Tibial nerve (tissue), 4 donors: ENCODE measurements at places on chromosomes 6 and 20.

DNA sequence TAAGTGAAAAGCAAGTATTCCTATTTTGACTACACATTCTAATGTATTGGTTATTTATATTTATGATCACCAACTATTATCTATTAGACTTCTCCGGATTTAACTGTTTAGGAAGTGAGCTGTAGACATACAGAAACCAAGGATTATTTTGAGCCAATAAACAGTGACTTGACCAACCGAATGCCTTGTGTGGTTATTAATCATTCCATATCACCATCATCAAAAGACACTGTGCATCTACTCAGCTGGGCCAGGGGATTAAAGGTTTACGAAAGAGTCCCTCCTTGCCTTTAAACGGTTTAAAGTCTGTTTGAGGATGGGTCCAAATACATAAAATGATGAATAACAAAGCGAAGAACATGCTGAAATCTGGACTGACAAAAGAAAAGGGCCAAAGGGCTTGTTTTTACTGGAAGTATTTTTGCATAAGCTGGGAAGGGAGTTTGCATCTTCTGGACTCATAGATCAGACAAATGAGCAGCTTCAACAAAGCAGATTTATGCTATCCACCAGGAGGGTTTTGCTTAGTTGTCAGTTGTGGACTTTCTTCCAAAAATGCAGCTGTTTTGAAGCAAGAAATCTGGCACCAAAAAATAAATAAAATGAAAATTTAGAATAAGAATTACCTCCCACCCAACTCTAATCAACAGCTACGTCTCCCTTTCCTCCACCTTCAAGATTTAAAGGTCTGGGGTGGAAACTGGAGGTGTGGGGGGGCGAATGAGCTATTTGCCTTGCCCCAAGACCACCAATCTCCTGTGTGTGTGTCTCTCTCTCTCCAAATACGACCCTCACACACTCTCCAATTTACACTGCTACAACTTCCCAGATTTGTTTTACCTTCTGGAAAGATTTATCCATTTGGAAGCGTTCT is 33.6 kb upstream of the ID4 start:
- H3K27me3 ChIP-seq, result no peaks in the 10 kb centered on the region
- H3K4me3 ChIP-seq, result peak overlapping the region; percentile 46
- peak overlapping the region; percentile 99 for H3K27ac ChIP-seq
- no peaks in the 10 kb centered on the region for H3K4me1 ChIP-seq
- no peaks in the 10 kb centered on the region for H3K36me3 ChIP-seq
- no peak for DNase-seq

GRCh38 chr6:153150752-153151440 is 19.8 kb upstream of the RGS17 start:
- no peak overlapping the region for H3K4me3 ChIP-seq
- H3K36me3 ChIP-seq, result no peaks in the 10 kb centered on the region
- H3K4me1 ChIP-seq, result no peaks in the 10 kb centered on the region

DNA sequence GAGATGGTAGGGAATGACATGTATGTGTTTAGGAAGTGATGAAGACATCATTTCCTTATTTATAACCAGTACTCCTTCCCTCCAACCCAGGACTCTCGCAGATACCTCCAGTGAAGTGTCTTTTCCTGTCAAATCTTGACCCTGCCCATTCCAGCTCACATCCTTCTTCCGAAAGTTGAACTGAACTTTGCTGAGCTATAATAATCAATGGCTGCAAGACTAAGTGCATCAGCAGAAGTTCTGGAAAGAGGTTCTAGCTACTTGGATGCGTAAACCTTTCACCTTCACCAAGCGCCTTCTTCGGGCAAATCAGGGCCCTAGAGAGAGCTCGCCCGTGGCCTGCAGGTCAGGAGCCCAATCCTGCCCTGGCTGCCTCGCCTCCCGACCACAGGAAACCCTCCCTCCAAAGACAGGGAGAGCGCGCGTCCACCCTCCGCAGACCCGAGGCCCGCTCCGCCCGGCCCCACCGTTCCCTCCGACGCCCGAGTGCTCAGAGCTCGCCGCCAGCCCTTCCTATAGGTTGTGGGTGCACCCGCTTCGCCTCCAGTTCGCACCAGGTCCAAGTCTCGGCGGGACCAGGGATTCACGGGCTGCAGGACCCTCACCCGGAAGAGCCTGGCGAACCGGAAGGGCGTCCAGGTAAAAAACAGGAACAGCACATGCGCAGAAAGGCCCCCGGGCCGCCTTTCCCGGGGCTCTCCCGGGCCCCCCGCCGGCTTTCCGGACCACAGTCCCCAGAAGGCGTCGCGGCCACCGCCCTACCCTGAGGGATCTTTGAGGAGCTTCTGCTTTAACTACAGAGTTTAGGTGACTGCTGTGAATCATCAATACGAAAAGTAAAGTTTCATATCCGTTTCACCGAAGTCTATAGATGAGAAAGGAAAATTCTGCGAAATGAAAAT is at the start of gene ZNF334:
TSS of gene ZNF334 (minus strand) at position 617 of the 902 bp plus-strand sequence. CDS start 1,457 bp downstream, outside the sequence.
- H3K4me3 ChIP-seq, result peak within 1 kb of the TSS; percentile 69
- no peaks in the 10 kb centered on the region for H3K4me1 ChIP-seq
- H3K27ac ChIP-seq, result peak within 1 kb of the TSS; percentile 72
- H3K36me3 ChIP-seq, result no peaks in the 10 kb centered on the region
- no peaks in the 10 kb centered on the region for H3K27me3 ChIP-seq

DNA sequence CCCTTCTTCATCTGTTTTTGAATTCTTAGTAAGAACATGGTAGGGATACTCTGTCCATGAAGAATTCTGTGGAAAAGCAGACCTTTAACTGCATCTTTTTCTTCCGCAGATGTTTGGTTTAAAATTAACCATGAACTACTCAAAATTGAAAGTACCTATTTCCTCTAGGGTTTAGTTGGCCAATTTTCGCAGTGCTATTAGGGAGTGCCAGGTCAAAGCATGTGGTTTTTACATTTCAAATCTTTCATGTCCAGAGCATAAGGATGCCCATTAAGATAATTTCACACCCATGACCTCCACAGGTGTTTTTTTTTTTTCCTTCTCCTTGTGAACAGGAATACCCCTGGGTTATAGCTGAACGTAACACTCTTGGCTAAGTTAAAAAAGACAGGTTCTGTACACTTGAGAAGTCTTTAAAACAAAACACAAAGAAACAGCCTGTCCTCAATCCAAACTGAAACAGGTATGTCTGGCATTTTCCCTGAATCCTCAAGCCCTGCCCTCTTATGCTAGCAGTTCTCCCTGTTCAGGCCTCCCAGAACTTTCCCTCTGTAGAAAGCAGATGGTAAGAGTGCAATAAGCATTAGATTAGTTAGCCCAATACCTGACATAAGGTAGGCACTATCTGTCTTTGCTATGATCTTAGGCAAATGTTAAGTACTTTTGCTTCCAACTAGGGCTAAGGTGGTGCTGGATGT is 67.1 kb downstream of the ELOVL5 start:
- H3K36me3 ChIP-seq, result peaks cover 17% of the 10 kb centered on the region
- H3K27ac ChIP-seq, result peak overlapping the region; percentile 56
- H3K27me3 ChIP-seq, result no peaks in the 10 kb centered on the region

GRCh38 chr6:52330470-52330869 is 31.5 kb upstream of the PAQR8 start:
- H3K27ac ChIP-seq, result no peak overlapping the region
- no peak overlapping the region for H3K4me3 ChIP-seq
- H3K36me3 ChIP-seq, result no peaks in the 10 kb centered on the region
- no peak for DNase-seq
- H3K27me3 ChIP-seq, result no peaks in the 10 kb centered on the region
- H3K4me1 ChIP-seq, result no peaks in the 10 kb centered on the region

GRCh38 chr6:22622351-22622750 is 53.0 kb downstream of the HDGFL1 start:
- no peak for DNase-seq
- no peaks in the 10 kb centered on the region for H3K4me1 ChIP-seq
- H3K27me3 ChIP-seq, result no peaks in the 10 kb centered on the region
- H3K27ac ChIP-seq, result no peak overlapping the region
- no peaks in the 10 kb centered on the region for H3K36me3 ChIP-seq
- no peak overlapping the region for H3K4me3 ChIP-seq

GRCh38 chr20:12047838-12048432 is 130.2 kb downstream of the BTBD3 start:
- no peaks in the 10 kb centered on the region for H3K36me3 ChIP-seq
- no peaks in the 10 kb centered on the region for H3K27me3 ChIP-seq
- no peak overlapping the region for H3K27ac ChIP-seq
- no peak for DNase-seq

DNA sequence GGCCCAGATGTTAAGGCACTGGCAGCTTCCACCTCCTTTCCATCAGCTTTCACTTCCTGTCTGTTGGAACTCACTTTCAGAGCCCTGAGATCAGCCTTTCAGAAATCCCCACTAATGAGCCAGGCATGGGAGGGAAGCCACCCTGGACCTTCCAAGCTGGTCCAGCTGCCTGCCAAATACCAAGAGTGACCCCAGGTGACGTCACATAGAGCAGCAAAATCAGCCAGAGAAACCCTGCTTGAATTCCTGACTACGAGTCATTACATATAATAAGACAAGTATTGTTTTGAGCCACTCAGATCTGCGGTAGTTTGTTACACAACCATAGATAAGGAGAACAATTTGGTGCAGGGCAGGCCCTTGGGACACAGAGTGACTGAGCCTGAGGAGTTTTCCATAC is 556.0 kb upstream of the JAG1 start:
- no peak overlapping the region for H3K4me3 ChIP-seq
- H3K36me3 ChIP-seq, result no peaks in the 10 kb centered on the region
- H3K27me3 ChIP-seq, result no peaks in the 10 kb centered on the region
- no peaks in the 10 kb centered on the region for H3K4me1 ChIP-seq

- no peaks in the 10 kb centered on the region for H3K36me3 ChIP-seq
- H3K27ac ChIP-seq, result no peak overlapping the region
- H3K27me3 ChIP-seq, result no peaks in the 10 kb centered on the region
- H3K4me1 ChIP-seq, result peaks cover 6% of the 10 kb centered on the region
- no peak for DNase-seq
- no peak overlapping the region for H3K4me3 ChIP-seq
Observed at GRCh38 chr20:3730803-3731672, 1.4 kb upstream of the HSPA12B start.

DNA sequence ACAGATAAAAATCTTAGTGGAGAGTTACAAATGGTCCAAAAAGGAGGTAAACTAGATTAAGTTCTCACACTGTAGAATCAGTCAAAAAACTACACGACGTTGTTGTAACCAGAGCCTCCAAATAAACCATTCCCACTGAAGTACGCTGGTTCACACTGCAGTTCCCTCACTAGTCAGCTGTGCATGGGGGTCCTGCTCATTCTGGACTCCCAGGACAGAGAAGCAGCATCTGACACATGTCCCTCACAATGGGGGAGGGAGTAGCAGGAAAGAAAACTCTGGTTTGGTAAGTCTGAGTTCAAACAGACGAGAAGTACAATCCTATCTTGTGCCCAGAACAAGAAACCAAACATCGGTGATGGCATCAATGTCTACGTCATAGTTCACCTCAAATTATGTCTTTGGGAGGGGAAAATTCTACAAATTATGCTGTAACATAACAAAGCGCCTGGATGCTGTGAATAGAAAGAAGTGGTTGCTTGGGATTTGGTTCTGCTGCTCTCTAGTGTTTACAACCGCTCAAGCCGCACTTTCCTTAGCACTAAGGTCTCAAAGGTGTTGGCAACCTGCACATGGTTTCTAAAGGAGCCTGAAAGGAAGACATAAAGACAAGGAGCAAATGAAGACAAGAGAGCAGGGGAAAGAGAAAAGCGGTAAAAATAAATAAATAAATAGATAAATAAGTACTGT is 208.0 kb downstream of the GMDS start:
- H3K27me3 ChIP-seq, result no peaks in the 10 kb centered on the region
- H3K4me3 ChIP-seq, result no peak overlapping the region
- H3K4me1 ChIP-seq, result no peaks in the 10 kb centered on the region
- H3K36me3 ChIP-seq, result no peaks in the 10 kb centered on the region
- H3K27ac ChIP-seq, result no peak overlapping the region

DNA sequence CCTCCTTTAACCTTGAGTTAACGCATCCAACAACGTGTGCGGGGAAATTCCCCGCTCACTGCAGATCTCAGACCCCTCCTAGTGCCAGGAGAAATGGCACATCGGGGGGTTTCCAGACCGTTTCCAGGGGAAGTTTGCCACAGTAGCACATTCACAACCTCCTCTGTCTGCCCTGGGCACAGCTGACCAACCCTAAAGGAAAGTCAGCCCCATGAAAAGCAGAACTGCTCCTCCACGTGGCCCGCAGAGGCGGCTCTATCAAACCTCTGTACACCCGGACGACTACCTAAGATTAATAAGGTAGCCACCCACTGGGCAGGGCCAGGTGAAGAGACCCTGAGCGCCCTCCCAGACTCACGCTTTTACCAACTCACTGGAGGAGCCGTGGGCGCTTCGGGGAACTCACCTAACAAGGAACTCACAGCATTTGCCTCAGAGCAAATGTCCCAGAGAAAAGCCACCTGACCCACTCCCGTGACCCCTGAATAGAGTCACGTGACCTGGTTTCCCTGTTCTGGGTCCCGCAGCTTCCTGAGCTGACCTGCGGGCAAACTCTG is 93.1 kb downstream of the PRND start:
- H3K4me1 ChIP-seq, result peaks cover 22% of the 10 kb centered on the region
- peak overlapping the region; percentile 79 for H3K27ac ChIP-seq
- no peaks in the 10 kb centered on the region for H3K27me3 ChIP-seq
- no peaks in the 10 kb centered on the region for H3K36me3 ChIP-seq
- no peak for DNase-seq
- H3K4me3 ChIP-seq, result peak overlapping the region; percentile 39

GRCh38 chr6:10180138-10181074 is 234.5 kb downstream of the TFAP2A start:
- H3K36me3 ChIP-seq, result no peaks in the 10 kb centered on the region
- DNase-seq, result no peak
- H3K27ac ChIP-seq, result no peak overlapping the region

DNA sequence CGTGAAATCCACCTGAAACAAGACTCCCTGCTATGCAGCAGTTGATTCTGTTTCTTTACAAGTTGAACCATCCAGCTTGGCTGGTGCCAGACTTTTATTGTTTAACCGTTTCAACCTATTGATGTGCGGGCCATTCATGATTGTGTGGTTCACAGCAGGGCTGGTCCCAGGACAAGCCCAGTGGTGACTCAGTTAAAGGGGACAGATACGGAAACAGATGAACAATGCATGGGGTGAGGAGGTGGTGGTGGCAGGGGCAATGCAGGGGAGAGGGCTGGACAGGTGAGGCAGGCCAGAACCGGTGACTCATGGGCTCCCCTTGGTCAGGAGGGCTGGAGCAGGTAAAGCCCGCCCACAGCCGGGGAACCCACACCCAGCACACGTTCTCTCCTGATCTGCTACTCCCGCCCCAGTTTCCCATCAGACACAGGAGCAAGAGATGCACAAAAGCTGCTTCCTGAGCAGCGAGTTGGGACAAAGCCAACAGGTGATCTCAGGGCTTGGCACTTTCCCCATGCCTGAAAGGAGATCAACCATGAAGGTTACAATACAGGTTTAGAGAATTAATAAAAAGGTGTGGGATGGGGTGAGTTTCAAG is 232.2 kb downstream of the LY86 start:
- H3K27ac ChIP-seq, result no peak overlapping the region
- no peaks in the 10 kb centered on the region for H3K27me3 ChIP-seq
- no peak overlapping the region for H3K4me3 ChIP-seq

GRCh38 chr20:3174442-3175261 is 1.3 kb upstream of the LZTS3 start:
- peak overlapping the region; percentile 68 for H3K27ac ChIP-seq
- H3K4me1 ChIP-seq, result peaks cover 7% of the 10 kb centered on the region
- H3K36me3 ChIP-seq, result no peaks in the 10 kb centered on the region
- peak overlapping the region; percentile 84 for H3K4me3 ChIP-seq
- no peak for DNase-seq
